Suppressor macrophage treated with lipopolysaccharide for 4 hours (primary cell): ENCODE measurements at places on chromosomes 12 and 14.
A peak's percentile ranks its signal among the peaks of the same experiment; 100 is the strongest.

DNA sequence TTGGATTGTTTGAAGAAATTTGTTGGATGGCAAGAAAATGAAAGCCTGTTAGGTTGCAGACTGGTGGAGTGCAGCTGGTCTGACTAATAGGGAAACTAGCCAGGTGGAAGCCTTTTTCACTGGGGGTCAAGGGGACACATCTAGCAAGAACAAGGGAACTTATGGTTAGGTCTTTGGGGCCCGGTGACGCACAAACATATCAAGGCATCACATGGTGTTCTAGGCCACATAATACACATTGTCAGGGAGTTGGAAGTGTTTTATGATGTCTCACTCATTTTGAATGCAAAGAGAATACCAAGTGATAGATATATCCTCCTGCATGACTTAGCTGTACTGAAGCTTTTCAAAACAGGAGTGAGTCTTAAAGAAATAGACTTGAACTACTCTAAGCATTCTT, 351.2 kb downstream of the KCNH5 start:
- DNase-seq = no peak

- no peak for DNase-seq
Observed at GRCh38 chr14:97166497-97166896, 369.3 kb downstream of the VRK1 start.

DNA sequence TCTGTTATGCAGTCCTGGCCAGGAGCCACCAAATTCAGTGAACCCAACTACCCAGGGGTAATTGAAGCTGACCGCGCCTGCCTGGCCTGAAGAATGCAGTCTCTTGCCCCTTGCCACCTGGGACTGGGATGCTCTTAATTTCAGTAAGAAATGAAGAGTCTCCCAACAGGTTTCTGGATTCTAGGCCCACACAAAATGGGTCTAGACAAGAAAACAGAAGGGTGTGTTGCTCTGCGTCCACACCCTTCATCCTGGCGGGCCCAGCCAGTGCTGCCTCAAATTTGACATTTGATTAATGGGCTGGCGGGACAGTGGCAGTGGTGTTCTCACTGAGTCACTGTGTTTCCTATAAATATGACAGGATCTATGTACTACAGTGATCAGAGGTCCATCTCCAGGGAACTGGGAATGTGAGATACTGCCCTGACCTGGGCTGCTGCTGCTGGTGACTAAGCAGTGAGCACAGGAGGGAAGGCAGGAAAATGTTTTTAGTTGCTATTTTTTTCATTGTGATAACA, 6.5 kb downstream of the TMEM253 start:
- peak; percentile 23 for DNase-seq

DNA sequence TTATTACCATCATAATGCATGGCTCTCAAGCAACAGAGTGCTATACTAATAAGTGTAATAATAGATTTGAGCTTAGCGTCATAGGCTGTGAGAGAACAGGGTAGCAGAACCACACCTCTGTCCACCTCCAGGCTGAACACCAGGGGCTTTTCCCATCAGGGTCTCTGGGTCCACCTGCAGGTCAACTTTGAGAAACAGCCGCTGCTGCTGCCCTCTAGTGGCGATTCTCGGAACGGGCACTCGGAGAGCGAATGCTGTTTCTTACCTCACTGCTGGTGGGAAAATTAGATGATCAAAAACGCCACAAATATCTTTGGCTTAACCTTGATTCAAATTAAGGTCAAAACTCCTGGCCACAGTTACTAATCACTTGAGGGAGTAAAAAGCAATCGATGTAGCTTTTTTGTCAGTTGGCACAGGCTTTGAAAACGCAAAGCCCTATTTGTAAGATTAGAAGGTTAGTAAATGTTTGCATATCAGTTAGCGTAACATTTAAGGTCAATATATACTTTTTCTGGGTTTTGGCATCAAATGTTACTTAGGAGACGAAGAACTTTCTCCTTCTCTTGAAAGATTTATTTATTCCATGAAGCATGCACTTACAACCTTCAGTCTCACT, 127.9 kb upstream of the TMEM132D start:
- peak; percentile 65 for DNase-seq

DNA sequence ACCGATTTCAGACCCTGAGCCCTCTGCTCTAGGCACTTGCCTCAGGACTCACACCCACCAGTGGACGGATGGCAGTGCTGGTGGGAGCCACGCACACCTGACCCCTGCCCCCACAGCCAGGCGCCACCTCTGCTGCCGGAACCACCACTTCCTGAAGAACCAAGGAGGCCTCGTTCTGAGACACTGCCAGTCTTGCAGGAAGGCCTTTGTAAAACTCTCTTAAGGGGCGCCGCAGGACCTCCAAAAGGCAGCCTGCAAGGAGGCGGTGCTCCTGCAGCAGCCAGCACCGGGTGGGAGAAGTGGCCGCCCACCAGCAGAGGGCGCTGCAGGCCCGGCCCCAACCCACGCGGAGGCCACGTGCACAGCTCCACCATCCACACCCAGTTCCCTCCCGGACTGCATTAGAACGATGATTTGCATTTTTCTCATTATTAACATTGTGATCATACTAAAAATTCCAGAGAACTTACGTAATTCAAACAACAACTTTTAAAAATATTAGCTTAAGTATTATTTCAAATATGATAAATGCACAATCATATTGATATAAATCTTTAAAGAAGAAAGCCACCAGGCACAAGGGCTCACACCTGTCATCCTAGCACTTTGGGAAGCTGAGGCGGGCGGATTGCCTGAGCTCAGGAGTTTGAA, 12.8 kb downstream of the STX2 start:
- DNase-seq = peak; percentile 61

GRCh38 chr12:89874146-89874545, 165.5 kb upstream of the ATP2B1 start:
- DNase-seq = no peak

GRCh38 chr12:124419292-124420040, 124.6 kb downstream of the RFLNA start:
- DNase-seq = no peak

- DNase-seq = no peak
Observed at GRCh38 chr12:132477017-132477702, 12.8 kb upstream of the FBRSL1 start.

DNA sequence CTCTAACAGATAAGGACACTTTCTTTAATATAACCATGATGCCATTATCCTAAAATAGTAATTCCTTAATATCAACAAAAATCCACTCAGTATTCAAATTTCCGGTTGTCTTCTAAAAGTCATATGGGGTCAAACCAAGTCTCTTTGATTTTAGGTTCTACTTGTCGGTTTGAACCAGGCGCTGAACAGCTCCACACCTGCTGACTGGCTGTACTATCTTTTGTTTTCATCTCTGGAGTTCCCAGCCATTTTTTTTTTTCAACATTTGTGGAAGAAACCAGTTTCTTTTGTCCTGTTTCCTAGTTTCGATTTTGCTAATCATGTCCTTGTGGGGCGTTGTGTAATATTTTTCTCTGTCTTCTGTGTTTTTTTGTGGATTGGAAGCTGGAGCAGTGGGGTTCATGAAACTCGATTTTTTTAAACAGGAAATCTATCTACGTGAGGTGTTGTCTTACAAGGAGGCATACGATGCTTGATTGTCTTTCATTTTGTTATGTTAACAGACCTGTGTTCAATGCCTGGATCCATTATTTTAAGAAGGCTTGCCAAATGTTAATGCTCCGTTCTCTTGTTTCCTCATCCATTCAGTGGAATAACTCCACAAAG, 50.2 kb downstream of the FZD10 start:
- no peak for DNase-seq

GRCh38 chr12:54397157-54397556, 12.6 kb upstream of the ZNF385A start:
- DNase-seq = no peak

DNA sequence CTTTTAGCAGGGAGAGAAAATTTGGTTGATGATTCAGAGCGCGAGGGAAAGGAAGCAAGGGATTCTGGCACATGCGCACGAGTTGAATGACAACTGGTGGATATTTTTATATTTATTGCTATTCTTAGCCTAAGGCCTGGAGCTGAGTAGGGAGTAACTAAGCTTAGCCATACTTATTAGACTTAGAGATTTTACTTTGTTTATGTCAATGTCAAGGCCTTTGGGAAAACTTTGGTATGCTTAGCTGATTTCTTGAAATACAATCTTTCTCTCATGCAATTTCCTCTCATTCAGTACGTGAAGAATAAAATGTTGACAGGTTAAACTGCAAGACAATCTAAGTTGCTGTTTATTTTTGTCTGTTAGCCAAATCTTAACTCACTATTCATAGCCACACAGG, 101.1 kb downstream of the CRADD start:
- peak; percentile 40 for DNase-seq

- no peak for DNase-seq
Observed at GRCh38 chr14:55553791-55554190, 26.2 kb upstream of the KTN1 start.

GRCh38 chr14:91352053-91352452, 65.6 kb downstream of the CCDC88C start:
- no peak for DNase-seq

DNA sequence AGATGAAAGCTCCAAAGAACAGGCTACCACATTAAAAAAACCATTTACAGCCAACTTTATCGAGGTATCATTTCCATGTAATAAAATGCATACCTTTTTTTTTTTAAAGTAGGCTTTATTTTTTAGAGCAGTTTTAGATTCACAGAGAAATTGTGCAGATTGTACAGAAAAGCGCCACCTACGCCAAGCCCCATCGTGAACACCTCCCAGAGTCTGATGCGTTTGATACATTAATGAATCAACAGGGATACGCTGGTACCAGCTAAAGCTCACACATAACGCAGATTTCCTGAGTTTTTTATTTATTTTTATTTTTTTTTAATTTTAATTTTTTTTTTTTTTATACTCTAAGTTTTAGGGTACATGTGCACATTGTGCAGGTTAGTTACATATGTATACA, 129.9 kb downstream of the KIF26A start:
- DNase-seq = no peak
